ENCODE measurements at places on chromosomes 6 and 20.
A peak's percentile ranks its signal among the peaks of the same experiment; 100 is the strongest.

- no peak for DNase-seq
These were observed 382.6 kb upstream of the JAG1 start for GRCh38 chr20:11056414-11056813.

DNA sequence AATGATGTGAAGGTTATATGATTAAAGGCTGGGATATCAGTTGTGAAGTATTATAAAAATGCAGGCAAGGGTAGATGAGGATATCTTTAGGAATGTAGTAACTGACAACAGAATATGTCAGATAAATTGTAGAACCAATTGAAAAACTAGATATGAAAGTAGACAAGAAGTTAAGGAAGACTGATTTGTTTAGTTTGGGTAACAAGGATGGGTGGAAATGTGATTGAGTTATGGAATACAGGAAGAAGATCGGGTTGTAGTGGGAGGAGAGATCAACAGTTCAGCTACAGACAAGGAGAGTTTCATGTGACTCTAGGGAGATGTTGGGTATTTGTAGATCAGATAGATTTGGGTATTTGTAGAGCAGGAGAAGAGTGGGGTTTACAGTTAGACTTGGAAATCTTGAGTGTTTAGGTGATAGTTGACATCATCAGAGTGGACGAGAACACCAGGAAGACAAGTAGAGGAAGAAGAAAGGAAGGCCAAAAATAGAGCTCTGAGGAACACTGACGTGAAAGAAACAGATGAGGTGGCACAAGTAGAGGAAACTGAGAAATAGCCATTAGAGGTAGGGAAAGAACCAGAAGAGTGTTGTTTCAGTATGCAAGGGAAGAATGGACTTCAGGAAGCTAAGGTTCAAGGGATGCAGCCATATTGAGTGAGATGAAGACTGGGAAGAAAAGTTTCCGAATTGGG is 12.1 kb upstream of the TSPYL1 start:
- DNase-seq, result no peak

- no peak for DNase-seq
These were observed 100.9 kb downstream of the CD109 start for GRCh38 chr6:73796881-73797280.

DNA sequence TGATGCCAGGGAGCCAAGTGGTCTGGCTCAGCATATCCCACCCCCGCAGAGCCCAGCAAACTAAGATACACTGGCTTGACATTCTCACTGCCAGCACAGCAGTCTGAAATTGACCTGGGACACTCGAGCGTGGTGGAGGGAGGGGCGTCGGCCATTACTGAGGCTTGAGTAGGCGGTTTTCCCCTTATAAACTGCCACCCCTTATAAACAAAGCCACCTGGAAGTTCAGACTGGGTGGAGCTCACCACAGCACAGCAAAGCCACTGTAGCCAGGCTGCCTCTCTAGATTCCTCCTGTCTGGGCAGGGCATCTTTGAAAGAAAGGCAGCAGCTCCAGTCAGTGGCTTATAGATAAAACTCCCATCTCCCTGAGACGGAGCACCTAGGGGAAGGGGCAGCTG is 19.4 kb downstream of the TINAG start:
- no peak for DNase-seq

GRCh38 chr20:9966966-9967365 is 67.8 kb upstream of the ANKEF1 start:
- DNase-seq, result no peak

DNA sequence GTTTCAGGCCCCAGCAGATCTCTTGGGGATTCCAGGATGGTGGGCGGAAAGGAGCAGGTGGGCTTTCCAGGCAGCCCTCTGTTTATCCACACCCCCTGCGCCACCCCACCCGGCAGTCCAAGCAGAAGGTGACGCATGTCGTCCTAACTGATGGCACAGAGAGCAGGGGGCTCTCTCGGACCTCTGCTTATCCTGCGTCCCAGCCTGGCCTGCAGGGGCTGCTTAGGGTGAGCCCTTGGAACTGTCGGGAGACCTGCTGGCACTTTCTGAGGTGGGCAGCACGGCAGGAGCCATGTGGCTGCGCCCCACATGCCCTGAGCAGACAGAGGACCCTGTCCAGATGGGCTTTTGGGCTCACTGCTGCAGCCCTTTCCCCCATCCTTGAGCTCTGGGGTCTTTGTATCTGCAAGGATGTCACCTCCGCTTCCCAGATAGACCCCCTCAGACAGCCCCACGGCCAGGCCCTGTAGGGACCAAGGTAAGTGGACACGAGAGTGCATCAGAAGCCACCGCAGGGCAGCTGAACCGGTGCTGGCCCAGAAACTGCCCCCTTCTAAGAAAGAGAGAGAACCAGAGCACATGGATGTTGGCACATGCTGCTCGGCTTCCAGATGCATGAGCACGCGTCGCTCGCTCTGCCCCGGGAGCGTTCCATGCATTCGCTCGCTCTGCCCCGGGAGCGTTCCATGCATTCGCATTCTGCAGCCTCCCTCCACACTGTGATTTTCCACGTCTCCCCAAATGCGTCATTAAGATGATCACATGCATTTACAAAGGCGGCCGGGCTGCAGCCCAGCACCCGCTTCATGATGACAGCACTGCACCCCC is 246.7 kb downstream of the TAF4 start:
- DNase-seq, result no peak

- DNase-seq, result peak; percentile 68
These were observed 23.9 kb downstream of the SERPINB6 start for GRCh38 chr6:2947445-2947844.

GRCh38 chr6:37587866-37588734 is 88.4 kb upstream of the CCDC167 start:
- no peak for DNase-seq

DNA sequence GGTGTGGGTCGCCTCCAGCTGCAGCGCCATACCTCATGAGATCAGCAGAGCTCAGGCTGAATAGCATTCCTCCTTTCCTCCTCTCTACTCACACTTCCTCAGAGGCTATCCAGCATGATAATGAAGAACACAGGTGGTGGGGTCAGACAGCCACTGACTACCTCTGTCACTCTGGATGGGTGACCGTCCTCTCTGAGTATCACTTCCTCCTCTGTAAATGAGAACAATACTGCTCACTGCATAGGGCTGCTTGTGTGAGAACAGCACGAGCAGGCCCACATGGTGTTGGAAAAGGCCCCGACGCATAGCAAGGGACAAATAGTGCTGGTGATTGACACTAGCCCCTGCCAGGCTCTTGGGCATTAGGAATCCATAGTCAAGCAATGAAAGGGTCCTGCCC is 239.1 kb downstream of the PRKN start:
- DNase-seq, result no peak

DNA sequence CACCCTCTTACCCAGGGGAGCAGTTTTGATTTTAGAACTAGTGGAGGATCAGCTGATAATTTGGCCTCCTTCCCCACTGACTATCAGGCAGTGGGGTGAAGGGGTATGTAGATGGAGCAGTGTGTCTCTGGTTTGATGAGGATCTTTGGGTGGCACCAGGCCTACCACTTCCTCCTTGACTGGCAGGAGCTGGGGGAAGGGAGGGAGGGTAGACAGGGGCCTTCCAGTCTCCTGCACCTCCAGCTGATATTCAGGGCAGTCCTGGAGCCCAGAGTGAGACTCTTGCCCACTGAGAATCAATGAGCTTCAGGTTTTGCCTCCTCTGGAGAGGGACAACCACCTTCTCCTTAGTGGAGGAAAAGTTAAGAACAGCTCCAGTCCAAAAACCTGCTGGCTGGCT is 3.2 kb downstream of the DEF6 start:
- peak; percentile 51 for DNase-seq

DNA sequence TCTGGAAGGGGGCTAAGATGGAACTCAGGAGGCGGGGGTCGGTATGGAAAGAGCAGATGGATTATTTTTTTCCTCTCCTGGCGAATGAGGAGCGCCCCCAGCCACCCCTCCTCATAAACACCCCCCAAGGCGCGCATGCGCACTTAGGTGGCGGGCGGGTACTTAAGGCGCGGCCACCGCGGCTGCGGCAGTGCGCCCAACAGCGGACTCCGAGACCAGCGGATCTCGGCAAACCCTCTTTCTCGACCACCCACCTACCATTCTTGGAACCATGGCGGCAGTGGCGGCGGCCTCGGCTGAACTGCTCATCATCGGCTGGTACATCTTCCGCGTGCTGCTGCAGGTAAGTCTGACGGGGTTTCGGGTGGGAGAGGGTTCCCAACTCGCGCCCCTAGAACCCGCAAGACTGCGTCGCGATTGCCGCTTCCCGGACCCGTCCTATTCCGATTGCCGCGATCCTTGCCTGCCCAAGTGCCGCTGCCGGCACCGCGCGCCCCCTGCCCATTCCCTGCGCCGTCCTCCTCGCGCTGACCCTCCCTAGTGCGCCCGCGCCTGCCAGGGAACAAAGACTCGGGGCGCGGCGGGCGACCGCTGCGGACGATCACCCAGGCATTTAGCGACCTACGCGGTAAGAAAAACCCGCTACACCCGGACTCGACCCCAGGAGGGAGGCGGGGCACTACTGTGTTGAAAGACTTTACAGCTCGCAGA is at the start of gene NNAT:
TSS of gene NNAT (plus strand) at position 190 of the 711 bp plus-strand sequence. CDS start at position 272, 82 bp downstream.
- no peak for DNase-seq

Measured in suppressor macrophage (primary cell).